Tracheal epithelial cell (primary cell): ENCODE measurements at places on chromosomes 2 and 18. TPM values are rescaled to one million over a fixed set of nuclear protein-coding genes. Genes with fewer than 3 reads are reported as not detected.

The GDF7 gene
- total RNA-seq, result under 0.01 TPM in 2 replicates

The MEX3C gene
- total RNA-seq, result 41.6 and 64.3 TPM in 2 replicates

The LIPG gene
- 5.3 and 36.9 TPM in 2 replicates for total RNA-seq

The GRP gene
- not detected in 2 replicates for total RNA-seq
